ENCODE measurements at places on chromosomes 2 and 18.

DNA sequence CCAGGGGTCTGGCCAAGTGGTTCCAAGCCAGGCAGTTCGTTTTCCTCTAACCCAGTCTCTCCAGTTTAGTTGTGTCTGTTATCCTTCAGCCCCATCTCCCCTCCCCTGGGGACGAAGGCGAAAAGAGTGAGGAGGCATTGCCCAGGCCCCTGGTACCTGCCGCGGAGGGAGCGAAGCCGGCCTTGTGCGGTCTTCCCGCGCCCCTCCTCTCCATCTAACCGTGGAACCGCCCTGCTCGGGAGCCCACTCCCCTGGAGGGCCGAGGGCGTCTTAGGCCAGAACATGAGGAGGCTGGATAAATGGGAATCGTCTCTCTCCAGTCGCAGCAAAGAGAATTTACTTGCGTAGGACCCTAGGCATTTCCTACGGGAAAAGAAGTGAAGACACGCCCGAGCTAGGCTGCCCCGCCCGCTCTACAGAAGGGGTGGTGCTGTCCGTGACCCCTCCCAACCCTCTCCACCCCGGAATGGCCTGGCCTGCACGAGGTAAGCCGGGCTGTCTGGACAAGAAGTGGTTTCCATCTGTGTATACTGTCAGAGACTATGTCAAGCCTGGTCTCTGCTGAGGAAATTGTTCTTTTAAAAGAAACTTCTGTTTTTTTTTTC, 156.2 kb downstream of the MIB1 start:
- no peak for DNase-seq

- no peak for DNase-seq
These were observed 173.1 kb downstream of the LCLAT1 start for GRCh38 chr2:30620102-30620501.

GRCh38 chr18:27378431-27379095, 193.5 kb upstream of the CHST9 start:
- peak; percentile 67 for DNase-seq

DNA sequence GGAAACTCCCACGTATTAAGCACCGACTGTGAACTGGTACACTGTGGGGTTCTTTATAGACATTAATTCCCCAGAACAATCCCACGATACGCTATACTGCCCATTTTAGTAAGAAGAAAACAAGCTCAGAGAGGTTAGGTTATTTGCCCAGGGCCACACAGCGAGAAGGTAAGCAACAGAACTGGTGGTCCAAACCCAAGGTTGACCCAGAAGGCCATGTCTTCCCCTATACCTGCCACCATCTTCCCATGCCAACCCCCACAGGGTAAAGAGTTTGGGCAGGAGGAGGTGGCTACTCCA, 69.9 kb downstream of the MARCO start:
- no peak for DNase-seq

DNA sequence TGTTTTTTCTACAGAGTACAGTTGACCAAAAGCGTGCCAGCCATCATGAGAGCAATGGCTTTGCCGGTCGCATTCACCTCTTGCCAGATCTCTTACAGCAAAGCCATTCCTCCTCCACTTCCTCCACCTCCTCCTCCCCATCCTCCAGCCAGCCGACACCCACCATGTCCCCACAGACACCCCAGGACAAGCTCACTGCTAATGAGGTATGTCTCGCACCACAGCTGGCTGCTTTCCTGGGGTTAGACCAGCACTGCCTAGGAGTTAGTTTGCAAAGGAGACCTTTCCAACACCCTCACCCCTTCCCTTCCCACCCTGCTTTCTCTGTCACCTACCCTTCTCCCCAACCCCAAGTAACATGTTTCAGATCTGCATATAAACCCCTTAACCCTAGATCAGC, 120.3 kb upstream of the IL1R2 start:
- no peak for DNase-seq

GRCh38 chr2:103145739-103146138, 383.9 kb downstream of the TMEM182 start:
- DNase-seq = no peak

GRCh38 chr2:205193125-205193835, 489.0 kb upstream of the NRP2 start:
- no peak for DNase-seq

- DNase-seq = no peak
These were observed 1423.0 kb upstream of the PIK3C3 start for GRCh38 chr18:40532046-40532445.

GRCh38 chr2:79721966-79722365, 209.1 kb downstream of the CTNNA2 start:
- DNase-seq = no peak

DNA sequence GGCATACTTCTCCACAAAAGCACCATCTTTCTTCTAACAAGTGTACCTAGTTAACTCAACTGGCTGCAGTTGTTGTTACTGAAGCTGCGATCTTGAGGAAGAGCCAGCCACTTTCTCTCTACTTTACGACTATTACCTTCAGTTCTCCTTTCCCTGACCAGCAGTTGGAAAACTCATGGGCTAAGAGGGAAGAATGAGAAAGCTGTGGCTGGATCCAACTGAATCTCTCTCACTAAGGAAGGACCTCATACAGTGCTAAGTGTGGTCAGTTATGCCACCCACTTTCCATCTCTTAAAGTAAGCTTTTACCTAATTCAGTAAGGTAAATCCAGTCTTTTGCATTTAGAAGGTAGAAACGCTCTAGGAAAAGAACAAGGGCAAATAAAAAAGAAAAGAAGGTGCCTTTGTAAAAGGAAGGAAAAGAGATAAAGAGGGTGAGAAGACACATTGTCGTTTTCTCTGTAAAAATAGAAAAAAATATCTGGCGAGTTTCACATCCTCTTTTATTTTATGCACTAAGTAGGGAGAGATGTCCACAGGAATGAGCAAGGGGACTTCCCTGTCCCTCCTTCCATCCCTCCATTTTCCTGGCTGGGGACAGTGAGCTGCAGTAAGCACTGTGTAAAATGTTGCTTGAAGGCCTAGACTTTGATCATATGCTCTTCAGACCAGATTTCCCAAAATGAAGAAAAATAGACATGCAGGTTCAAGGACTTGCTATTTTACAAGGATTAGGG, 73.4 kb downstream of the PLEKHM3 start:
- DNase-seq = no peak

DNA sequence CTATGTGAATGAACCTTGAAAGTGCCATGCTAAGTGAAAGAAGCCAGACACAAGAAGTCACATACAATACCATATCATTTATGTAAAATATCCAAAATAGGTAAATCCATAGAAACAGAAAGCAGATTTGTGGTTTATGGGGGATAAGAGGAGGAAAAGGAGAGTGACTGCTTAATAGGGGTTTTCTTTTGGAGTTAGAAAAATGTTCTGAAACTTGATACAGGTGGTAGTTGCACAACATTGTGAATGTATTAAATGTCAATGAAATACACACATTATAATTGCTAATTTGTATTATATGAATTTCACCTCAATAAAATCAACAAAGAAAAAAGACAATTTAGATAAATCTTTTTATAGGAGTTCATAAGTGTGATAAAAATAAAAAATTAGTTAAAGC, 37.1 kb downstream of the MEMO1 start:
- no peak for DNase-seq

GRCh38 chr2:190304404-190304803, 15.2 kb downstream of the HIBCH start:
- DNase-seq = no peak

- DNase-seq = no peak
These were observed 12.2 kb upstream of the POU3F3 start for GRCh38 chr2:104841744-104842143.

- DNase-seq = no peak
These were observed 40.3 kb downstream of the METTL8 start for GRCh38 chr2:171393487-171393886.

- DNase-seq = no peak
These were observed 263.1 kb downstream of the PHLPP1 start for GRCh38 chr18:62978251-62979049.

DNA sequence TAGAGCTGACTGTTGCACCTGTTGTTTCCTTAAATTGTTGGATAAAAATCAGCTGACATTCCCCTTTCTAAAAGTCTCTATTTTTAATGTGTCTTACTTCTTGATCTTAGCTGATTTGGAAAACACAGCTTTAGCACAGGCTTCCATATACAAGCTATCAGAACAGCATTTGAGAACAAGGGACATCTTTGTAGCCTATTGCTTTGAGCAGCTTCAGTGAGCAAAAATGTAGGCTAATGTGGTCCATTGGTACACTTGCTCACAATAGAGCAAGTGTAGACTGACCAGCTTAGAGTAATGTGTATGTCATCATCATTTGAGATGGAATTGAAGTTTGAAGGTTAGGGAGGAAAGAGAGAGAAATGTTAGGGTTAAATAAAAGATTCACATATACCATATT, 7.0 kb downstream of the INPP1 start:
- DNase-seq = no peak

GRCh38 chr2:217099561-217099960, 239.7 kb upstream of the TNP1 start:
- DNase-seq = no peak

DNA sequence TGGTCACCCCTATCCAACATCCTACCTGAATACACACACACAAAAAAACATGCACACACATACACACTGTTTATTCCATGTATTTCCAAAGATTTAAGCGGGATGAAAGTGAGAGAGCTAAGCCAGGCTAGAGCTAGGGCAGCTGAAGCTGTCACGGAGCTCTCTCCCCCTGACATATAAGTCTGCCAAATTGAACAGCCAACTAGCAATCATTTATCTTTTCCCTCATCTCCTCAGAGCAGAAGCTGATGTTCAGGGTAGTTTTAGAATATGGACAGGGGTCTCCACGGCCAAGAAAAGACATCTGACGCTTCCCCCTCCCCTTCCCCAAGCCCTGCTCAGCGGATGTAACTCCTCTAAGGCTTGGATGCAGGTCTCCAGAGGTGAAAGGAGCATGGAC, 171.6 kb downstream of the GRB14 start:
- DNase-seq = no peak

DNA sequence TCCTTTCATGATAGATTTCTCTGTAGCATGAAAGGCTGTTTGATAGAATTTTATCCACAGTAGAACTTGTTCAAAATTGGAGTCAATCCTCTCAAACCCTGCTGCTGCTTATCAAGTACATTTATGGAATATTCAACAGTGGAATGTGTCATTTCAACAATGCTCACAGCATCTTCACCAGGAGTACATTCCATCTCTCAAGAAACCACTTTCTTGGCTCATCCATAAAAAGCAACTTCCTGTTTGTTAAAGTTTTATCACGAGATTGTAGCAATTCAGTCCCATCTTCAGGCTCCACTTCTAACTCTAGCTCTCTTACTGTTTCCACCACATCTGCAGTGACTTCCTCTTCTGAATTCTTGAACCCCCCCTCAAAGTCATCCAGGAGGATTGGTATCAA, 29.4 kb downstream of the PDCL3 start:
- DNase-seq = no peak

DNA sequence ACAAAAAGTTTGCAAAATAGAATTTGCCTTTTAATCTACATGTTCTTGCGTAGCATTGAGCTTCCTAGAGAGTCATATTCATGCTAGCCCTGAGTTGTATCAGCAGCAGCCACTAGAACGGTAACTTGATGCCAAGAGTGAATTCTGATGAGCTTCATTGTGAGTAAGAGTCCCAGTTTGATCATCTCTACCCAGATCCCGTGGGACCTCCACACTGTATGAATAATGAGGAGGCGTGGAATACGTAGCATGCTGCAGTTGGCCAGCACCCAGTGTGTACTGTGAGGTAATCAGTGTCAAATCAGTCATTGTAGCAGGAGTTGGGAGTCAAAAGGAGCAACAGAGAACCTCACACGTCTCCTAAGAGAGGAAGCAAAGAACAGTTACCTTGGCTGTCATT, 197.9 kb downstream of the NEDD4L start:
- no peak for DNase-seq

DNA sequence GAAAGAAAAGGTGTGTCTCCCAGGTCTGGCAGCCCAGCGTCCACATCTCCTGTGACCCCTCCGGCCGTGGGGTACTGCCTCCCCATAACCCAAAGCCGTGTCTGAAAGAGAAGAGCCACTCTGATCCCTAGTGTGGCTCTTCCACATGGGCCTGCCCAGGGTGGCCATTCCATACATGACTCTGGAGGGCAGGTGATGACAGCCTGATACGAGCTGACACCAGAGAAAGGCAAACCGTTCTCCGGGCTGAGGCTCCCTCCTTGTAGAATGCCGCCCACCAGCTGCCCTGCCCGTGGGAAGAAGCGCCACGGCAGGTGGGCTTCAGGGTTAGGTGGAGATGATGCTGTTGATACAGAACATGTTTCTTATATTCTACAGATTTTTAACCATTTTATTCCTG, 451.6 kb upstream of the SALL3 start:
- DNase-seq = no peak

GRCh38 chr2:182207049-182207746, 219.6 kb downstream of the PDE1A start:
- DNase-seq = no peak

DNA sequence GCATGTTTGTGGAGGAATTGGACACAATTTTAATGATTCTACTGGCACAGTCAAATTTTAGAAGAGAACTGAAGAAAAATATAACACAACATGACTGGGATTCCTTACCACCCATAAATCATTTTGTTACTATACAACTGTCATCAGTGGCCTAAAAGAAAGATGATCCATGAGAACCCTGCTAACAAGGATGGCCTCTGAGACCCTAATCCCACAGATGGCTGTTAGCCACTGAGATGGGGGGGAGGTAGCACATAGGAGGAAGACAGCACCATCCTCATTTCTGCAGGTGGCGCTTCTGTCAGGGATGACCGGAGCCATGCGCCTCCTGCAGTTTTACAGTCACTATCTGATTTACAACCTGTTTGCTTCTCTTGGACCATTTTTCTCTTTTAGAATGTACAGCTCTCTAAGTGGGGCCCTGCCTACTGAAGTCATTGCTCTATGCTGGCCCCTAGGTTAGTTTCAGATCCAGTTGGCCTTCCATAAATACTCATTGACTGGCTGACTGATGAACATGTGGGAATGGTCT, 279.8 kb downstream of the NAPG start:
- DNase-seq = no peak

DNA sequence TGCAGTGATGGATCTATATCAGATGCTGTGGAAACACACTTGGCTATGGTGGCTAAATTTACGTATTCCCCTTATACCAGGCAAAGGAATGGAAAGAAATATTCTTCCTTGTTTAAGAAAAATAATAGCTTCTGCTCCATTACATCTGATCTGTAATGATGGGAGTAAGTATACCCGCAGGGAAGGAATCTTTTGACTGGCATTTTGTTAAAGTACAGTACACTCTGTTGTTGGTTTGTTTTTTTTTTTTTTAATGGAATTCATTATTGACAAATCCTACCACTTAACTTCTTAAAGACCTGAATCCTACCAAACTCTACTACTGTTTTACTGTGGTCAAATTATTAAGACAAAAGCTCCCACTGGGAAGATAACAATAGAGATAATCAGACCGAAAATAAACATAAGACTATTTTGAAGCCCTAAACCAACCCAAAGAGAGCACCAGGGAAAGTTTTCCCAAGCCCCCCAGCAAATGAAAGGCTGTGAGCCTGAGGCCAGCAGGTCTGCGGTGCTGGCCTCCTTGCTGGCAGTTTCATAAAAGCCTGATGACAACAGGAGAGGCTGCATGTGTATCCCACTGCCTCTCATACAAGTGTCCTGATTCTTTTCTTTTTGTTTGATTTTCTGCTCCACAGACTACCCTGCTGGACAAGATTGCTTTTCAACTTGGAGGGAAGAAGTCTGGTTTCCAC, 101.0 kb downstream of the SLC25A12 start:
- no peak for DNase-seq

- DNase-seq = no peak
These were observed 126.0 kb downstream of the ST6GAL2 start for GRCh38 chr2:106759966-106760365.

- DNase-seq = peak; percentile 64
These were observed 295.2 kb downstream of the SRBD1 start for GRCh38 chr2:45315861-45316260.

Measured in non-pigmented ciliary epithelial cell (primary cell).